ENCODE measurements at places on chromosomes 13 and 19. TPM values are rescaled to one million over a fixed set of nuclear protein-coding genes. Genes with fewer than 3 reads are reported as not detected.

DLL3 gene
- not detected for total RNA-seq

PSG6 gene
- total RNA-seq, result not detected

KASH5 gene
- not detected for total RNA-seq

HCST gene
- not detected for total RNA-seq

FGF22 gene
- not detected for total RNA-seq

ZNF44 gene
- 16.6 TPM for total RNA-seq

ZNF222 gene
- 10.7 TPM for total RNA-seq

MED26 gene
- total RNA-seq, result 13.9 TPM

C1QTNF9 gene
- not detected for total RNA-seq

NOVA2 gene
- 4.1 TPM for total RNA-seq

CYP2S1 gene
- total RNA-seq, result 4.1 TPM

VSTM1 gene
- not detected for total RNA-seq

DNA sequence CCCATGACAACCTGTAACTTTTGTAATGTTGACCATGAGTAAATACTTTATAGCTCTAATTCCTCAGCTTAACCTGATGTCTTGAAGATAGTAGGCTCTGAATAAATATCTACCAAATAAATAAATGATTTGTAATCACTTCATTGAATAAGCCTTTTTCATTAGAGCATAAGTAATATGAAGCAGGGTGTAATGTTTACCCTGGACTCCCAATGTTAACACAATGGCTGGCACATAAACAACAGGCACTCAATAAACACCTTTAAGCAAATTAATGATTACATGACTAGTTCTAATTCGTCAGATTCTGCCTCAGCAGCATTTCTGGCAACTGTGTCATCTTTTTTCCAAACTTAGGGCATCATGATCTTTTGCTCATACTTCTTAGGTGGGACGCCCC lies 396.3 kb downstream of the LIG4 start:
- H3K27me3 ChIP-seq, result no peaks in the 10 kb centered on the region
- no peak overlapping the region for H3K27ac ChIP-seq
- H3K36me3 ChIP-seq, result no peaks in the 10 kb centered on the region
- no peak for DNase-seq

DNA sequence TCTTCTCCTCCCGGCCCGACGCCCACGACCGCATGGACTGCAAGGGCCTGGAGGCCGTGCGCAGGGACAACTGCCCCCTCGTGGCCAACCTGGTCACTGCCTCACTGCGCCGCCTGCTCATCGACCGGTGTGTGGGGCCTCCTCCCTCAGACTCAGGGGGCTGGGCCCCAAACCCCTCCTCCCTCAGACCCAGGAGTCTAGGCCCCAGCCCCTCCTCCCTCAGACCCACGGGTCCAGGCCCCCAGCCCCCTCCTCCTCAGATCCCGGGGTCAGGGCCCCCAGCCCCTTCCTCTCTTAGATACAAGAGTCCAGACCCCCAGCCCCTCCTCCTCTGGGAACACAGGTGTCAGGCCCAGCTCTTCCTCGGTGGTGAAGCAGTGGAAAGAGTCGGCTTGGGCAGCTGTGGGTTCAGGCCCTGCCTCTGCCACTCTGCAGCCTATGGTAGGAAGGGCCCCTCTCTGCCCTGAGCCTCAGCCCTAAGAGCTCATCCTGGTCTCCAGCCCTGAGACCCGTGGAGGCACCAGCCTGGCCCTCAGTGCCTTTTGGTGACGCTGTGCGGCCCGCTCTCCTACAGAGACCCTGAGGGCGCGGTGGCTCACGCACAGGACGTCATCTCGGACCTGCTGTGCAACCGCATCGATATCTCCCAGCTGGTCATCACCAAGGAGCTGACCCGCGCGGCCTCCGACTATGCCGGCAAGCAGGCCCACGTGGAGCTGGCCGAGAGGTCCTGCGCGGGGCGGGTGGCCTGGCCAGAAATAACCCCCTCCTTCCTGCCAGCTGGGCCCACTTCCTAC lies 3.7 kb upstream of the SPIB start:
- H3K36me3 ChIP-seq, result no peaks in the 10 kb centered on the region
- H3K4me3 ChIP-seq, result peak overlapping the region; percentile 22
- peak overlapping the region; percentile 16 for H3K27ac ChIP-seq
- H3K4me1 ChIP-seq, result peaks cover 6% of the 10 kb centered on the region
- DNase-seq, result peak; percentile 86
- no peaks in the 10 kb centered on the region for H3K27me3 ChIP-seq

DNA sequence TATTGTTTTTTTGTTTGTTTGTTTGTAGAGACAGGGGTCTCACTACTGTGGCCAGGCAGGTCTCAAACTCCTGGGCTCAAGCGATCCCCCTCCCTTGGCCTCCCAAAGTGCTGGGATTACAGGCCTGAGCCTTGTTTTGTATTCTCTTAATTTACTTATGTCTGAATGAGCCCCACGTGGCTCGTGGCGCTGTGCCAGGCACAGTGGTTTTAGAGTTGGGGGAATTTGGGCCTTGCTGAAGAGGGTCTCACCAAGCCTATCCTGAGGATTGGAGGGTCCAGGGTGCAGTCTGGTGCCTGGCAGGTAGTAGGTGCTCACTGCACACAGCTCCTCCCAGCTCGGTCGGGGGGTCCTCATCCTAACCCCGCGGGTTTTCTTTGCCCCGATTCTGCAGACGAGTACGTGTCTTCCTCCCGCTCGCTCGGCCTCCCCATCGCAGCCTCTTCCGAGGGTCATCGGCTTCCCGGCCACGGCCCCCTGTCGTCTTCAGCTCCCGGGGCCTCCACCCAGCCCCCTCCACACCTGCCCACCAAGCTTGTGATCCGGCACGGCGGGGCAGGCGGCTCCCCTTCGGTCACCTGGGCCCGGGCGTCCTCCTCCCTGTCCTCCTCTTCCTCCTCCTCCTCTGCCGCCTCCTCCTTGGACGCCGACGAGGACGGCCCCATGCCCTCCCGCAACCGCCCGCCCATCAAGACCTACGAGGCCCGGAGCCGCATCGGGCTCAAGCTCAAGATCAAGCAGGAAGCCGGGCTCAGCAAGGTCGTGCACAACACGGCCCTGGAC lies 12.1 kb upstream of the EHD2 start:
- peaks cover 48% of the 10 kb centered on the region for H3K36me3 ChIP-seq
- DNase-seq, result no peak
- no peak overlapping the region for H3K4me3 ChIP-seq
- H3K27me3 ChIP-seq, result no peaks in the 10 kb centered on the region

- H3K4me3 ChIP-seq, result peak overlapping the region; percentile 13
- no peak for DNase-seq
- no peak overlapping the region for H3K27ac ChIP-seq
Measured at GRCh38 chr19:6100284-6100915, 9.9 kb downstream of the RFX2 start.

DNA sequence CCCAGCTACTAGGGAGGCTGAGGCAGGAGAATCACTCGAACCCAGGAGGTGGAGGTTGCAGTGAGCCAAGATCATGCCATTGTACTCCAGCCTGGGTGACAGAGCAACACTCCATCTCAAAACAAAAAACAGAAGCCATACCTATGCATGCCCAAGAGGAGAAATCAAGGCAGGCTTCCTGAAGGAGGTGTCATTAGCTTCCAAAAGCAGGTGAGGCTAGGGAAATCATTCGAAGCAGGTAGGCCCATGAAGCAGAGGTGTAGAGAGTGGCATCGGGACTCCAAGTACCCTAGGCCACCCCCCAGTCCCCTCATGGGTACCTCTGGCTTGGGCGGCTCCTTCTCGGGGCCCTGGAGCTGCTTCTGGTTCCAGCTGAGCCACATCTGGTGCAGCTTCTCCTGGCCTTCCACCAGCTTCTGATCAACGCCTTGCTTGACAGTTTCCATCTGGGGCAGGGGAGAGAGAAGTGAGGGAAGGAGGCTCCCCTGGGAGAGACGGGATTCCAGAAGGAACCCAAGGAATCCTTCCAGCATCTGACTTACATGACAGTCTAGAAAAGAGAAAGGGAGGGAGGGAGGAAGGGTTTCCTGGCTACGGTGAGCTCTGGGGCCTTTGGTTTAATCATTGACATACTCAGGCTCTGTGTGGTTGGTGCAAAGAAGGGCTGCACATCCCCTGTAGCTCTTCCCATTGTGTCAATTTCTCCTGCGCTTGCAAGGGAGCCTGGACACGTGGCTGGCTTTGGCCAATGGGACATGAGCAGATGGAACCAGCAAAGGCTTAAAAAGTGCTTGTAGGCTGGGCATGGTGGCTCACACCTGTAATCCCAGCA lies 13.1 kb upstream of the TICAM1 start:
- H3K27me3 ChIP-seq, result no peaks in the 10 kb centered on the region
- no peak overlapping the region for H3K4me3 ChIP-seq
- H3K27ac ChIP-seq, result no peak overlapping the region
- DNase-seq, result no peak
- H3K4me1 ChIP-seq, result no peaks in the 10 kb centered on the region

DNA sequence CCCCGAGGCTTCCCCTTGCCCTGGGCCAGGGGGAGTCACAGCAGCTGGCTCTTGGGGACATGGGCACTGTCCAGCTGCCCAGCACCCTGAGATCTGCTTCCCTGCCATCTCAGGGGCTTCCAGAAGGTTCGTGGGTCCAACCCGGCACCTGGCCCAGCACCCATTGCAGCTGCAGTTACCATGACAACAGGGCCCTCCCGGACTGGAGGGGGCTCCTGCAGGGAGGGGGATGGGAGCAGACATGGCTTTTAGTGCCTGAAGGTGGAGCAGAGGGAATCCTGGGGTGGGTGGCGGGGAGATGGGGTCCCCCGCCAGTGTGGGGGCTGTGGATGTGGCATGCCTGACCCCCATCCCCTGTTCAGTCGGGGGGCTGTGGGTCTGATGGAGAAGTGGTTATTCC lies 14.7 kb downstream of the PIN1 start:
- H3K4me1 ChIP-seq, result no peaks in the 10 kb centered on the region
- no peak overlapping the region for H3K27ac ChIP-seq
- DNase-seq, result no peak
- no peaks in the 10 kb centered on the region for H3K27me3 ChIP-seq
- no peak overlapping the region for H3K4me3 ChIP-seq

- peak overlapping the region; percentile 30 for H3K4me3 ChIP-seq
- H3K4me1 ChIP-seq, result no peaks in the 10 kb centered on the region
- DNase-seq, result no peak
- no peak overlapping the region for H3K27ac ChIP-seq
- no peaks in the 10 kb centered on the region for H3K36me3 ChIP-seq
Measured at GRCh38 chr19:6489278-6490061, 7.9 kb upstream of the DENND1C start.

- no peak for DNase-seq
- H3K27me3 ChIP-seq, result no peaks in the 10 kb centered on the region
- no peaks in the 10 kb centered on the region for H3K4me1 ChIP-seq
- H3K27ac ChIP-seq, result no peak overlapping the region
- H3K36me3 ChIP-seq, result no peaks in the 10 kb centered on the region
Measured at GRCh38 chr19:29576761-29577648, 29.1 kb upstream of the POP4 start.

GRCh38 chr13:95834134-95834765 lies 157.3 kb downstream of the DNAJC3 start:
- H3K36me3 ChIP-seq, result no peaks in the 10 kb centered on the region
- H3K4me3 ChIP-seq, result no peak overlapping the region
- H3K4me1 ChIP-seq, result no peaks in the 10 kb centered on the region
- no peak overlapping the region for H3K27ac ChIP-seq

DNA sequence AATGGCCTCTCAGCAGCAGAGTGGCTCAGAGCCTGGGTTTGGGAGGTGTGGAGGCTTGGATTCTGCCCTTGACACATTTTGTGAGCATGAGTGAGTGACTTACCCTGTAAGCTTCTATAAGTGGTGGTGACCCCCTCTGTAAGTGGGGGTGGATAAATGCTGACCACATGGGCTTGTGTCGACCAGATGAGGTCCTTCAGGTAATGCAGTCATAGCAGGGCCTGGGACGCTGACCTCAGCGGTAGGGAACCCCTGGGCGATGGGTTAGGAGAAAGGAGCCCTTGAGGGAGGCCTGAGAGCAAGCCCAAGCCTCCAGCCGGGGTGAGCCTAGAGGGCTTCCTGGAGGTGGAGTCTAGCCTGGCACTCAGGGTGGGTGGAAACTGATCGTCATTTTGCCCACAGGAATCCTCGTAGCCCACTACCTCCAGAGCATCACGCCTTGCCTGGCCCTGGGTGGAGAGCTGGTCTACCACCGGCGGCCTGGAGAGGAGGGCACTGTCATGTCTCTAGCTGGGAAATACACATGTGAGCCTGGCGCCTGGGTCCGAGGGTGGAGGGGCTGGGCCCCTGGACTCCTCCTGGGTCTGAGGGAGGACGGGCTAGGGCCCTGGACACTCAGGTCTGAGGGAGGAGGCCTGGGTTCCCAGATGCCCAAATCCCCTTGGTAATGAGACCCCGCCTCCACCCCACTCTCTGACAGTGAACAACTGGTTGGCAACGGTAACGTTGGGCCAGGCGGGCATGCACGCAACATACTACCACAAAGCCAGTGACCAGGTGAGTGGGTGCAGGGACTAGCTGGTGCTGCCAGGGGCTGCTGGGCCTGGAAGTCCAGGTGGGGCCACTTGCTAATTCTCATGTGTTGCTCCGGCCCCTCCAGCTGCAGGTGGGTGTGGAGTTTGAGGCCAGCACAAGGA lies 5.0 kb upstream of the APOE start:
- H3K27me3 ChIP-seq, result no peaks in the 10 kb centered on the region
- no peaks in the 10 kb centered on the region for H3K36me3 ChIP-seq
- no peaks in the 10 kb centered on the region for H3K4me1 ChIP-seq
- no peak overlapping the region for H3K4me3 ChIP-seq
- no peak for DNase-seq

- H3K4me1 ChIP-seq, result no peaks in the 10 kb centered on the region
- DNase-seq, result no peak
- H3K36me3 ChIP-seq, result no peaks in the 10 kb centered on the region
- H3K27me3 ChIP-seq, result no peaks in the 10 kb centered on the region
Measured at GRCh38 chr13:33100886-33101285, 84.7 kb downstream of the KL start.

DNA sequence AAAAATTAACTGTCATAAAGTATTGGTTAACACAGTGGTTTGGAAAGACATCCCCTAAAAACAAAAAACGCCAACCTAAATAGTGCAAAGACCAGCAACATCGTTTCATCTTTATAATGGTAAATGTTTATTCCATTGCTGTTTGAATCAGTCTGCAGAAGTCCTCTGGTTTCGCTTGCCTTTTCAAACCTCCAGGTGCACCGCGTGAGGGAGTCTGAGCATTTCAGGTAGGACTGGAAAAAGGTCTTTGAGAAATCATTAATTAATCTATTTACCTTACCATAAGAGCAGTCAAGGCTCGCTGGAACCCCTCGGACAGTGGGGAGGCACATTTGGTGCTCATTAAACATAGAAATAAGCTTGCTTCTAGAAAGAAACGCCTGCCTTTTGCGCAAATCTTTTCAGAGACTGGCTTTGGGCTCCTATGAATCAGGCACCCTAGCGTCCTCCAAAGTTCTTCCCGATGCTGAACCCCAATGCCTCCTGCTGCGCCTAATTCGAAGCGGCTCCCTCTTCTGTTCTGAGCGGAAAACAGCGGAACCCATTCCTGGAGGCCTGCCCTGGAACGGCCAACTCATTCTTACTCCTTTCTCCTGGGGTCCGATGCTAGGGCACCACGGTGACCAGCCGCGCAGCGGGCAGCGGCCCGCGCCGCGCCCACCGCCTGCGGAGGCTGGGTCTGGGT lies 951 bp upstream of the MTUS2 start:
- H3K27ac ChIP-seq, result no peak overlapping the region
- H3K4me3 ChIP-seq, result no peak overlapping the region
- H3K4me1 ChIP-seq, result peaks cover 3% of the 10 kb centered on the region
- no peaks in the 10 kb centered on the region for H3K27me3 ChIP-seq
- no peaks in the 10 kb centered on the region for H3K36me3 ChIP-seq

- peaks cover 36% of the 10 kb centered on the region for H3K4me1 ChIP-seq
- H3K27me3 ChIP-seq, result no peaks in the 10 kb centered on the region
- DNase-seq, result no peak
- no peaks in the 10 kb centered on the region for H3K36me3 ChIP-seq
- no peak overlapping the region for H3K4me3 ChIP-seq
- H3K27ac ChIP-seq, result no peak overlapping the region
Measured at GRCh38 chr19:46491975-46492682, 3.5 kb downstream of the PNMA8B start.

Measured in Peyer's patch (tissue), 4 donors.